ENCODE measurements at places on chromosomes 4 and X.

- no peak for DNase-seq
These were observed 229.1 kb downstream of the ARHGAP10 start for GRCh38 chr4:147960971-147961370.

- DNase-seq = no peak
These were observed 1.4 kb downstream of the PALLD start for GRCh38 chr4:168498251-168498650.

DNA sequence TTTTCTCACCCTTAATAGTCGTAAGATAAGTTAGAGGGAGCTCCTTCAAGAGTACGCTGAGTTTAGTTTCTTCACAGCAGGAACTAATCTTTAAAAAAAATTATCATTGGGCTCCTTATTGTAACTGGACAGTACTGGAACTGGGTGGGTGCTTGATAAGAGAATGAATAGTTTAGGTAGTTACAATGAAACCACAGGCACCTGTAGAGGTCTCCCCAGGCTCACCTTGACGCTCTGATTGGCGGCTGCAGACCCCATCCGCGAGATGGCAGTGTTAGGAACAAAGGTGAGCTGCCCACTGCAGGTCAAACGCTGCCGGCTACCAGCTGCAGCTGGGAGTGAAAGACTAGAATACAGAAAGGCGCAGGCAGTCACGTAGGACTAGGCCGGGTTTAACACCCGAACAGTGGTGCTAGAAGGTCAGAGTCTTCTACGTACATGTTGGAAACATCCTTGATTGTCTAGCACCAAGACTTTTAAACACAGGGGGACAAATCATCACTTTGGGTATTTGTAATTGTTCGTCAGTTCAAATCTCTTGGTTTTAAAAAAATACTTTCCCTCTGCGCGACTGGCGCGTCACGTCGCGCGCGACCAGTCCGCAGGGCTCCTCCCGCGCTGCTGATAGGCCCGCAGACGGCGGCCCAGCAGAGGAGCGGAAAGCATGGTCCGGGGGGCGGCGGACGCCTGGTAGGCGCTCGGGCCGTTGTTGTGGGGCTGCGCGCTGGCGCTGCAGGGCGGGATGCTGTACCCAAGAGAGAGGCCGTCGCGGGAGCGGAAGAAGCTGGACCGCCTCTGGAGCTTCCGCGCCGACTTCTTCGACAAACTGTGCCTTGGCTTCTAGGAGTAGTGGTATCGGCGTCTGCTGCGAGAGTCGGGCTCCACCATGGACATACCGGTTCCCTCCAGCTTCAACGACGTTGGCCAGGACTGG is 45.6 kb downstream of the SMARCA5 start:
- DNase-seq = peak; percentile 77

DNA sequence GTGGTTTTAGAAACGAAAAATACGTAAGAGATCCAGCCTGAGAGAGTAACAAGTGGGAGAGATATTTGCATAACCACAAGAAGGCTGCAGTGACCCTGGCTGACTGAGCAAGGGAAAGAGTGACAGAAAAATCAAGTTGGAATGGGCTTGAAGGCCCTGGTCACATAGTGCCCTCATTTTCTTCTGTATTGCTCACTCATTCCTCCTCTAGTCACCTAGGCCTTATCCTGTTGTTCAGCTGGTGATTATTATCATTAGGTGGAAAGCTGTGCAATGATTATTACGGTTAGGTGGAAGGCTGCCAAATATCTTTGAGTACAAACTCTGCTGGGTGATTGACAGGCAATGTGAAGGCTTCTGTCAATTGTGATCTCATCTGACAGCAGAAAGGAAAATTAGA is 2384.1 kb downstream of the PCDH7 start:
- no peak for DNase-seq

- DNase-seq = no peak
These were observed 183.4 kb downstream of the PPP3CA start for GRCh38 chr4:101163936-101164335.

GRCh38 chr4:156694413-156694812 is 277.2 kb downstream of the PDGFC start:
- no peak for DNase-seq

DNA sequence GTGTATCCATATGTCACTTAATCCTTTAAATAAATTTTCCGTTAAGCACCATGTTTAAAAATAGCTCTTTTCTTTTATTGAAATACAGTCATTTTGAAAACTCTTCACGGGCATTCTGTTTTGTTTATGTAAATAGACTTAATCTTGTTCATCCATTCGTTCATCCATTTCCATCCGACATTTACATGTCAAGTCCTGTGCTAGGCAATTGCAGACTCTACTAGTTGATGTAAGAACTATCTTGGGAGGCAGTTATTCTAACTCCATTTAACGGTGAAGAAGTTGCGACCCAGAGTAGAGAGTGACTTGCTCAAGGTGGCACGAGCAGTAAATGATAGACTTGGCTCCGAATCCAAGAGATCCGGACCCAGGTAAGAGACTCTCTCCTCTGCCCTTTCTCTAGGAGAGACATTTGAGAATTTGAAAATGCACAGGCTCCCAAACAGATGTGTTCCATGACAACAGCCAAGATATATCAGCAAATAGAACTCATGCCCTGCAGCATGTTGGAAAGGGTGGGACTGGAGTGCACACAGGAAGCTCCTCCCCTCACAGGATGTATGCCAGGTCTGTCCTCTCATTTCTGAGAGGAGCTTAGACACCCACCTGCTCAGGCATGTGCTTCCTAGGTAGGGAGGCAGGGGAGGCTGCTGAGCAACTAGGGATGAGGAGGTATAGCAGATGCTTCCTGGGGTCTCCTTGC is 64.5 kb downstream of the DRD5 start:
- DNase-seq = no peak
